ENCODE measurements at places on chromosomes 16 and 17.

GRCh38 chr17:20930081-20930760 is 112.6 kb downstream of the USP22 start:
- DNase-seq: peak; percentile 33

DNA sequence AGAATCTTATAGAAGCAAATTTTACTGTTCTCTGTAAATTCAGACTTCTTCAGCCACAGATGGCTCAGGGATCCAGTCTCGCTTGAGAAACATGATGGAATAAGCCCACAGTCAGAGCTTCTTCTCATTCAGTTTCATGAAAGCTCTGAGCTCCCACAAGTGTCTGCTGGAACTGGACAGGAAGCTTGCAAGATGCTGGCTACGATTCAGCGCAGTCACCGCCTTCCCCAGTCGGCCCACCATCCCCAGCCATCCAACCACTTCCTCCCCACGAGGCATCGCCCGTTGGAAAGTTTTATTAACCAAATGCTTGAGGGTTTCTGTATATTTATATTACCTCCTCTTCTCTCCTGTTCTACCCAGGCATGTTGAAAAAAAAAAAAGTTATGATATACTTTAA is 171.7 kb downstream of the ZFHX3 start:
- DNase-seq: peak; percentile 80

- DNase-seq: no peak
Observed at GRCh38 chr17:18015593-18015992, 23.4 kb downstream of the ATPAF2 start.

DNA sequence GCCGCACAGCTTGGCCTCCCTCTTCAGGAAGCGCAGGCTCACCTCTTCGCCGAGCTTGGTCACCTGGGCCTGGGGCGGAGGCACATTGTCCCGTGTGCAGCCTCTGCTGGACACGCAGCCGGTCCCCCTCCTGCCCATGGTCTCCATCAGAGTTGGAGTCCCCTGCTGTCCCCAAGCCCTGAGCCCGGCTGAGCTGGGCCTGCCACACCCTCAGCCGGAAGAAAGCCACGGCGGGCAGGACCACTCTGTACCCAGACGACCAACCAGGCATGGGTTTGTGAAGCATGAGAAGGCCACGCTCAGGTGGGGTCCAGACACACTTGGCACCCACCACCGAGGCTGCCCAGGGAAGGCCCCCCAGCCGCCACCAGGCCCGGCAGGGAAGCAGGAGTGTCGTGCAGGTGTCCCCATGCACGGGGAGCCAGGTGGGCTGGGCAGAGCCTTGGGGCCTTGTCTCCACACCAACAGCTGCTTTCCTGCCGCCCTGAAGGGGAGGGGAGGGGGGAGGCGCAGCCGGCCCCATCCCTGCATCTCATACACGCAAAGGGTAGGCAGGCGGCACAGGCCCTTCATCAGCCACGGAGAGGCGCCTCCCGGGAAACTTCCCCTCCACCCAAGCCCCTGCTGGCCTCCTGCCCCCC is 5.2 kb downstream of the CCDC154 start:
- no peak for DNase-seq

GRCh38 chr17:75181608-75182318 is 996 bp downstream of the SUMO2 start:
- peak; percentile 30 for DNase-seq

GRCh38 chr16:84652566-84652965 is 4.3 kb downstream of the KLHL36 start:
- no peak for DNase-seq

- DNase-seq: no peak
Observed at GRCh38 chr16:27819356-27819755, 244.2 kb downstream of the GSG1L start.
